Pons (tissue), 1 donor: ENCODE measurements at places on chromosomes 1 and 21.

GRCh38 chr1:59609245-59609644 lies 205.5 kb upstream of the HOOK1 start:
- no peak for DNase-seq

GRCh38 chr1:193189442-193190095 lies 3.2 kb upstream of the B3GALT2 start:
- peak; percentile 24 for DNase-seq

GRCh38 chr21:21159253-21159899 lies 161.2 kb downstream of the NCAM2 start:
- no peak for DNase-seq

DNA sequence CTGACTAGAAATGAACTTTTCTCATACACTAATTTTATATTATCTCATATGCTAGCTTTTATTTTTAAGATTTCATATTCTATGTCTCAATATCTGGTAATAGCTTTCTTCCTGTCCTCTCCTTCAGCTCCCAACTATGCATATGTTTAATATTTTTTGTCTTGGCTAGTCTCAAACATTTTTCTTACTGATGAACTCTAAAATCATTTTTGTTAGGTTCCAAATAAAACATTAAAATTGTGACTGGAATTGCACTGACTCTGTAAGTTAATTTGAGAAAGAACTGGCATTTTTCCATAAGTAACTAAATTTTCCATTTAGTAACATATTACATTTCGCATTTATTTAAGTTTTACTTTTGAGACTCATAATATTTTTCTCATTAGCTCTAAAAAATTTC lies 368.5 kb upstream of the DPYD start:
- DNase-seq: no peak

DNA sequence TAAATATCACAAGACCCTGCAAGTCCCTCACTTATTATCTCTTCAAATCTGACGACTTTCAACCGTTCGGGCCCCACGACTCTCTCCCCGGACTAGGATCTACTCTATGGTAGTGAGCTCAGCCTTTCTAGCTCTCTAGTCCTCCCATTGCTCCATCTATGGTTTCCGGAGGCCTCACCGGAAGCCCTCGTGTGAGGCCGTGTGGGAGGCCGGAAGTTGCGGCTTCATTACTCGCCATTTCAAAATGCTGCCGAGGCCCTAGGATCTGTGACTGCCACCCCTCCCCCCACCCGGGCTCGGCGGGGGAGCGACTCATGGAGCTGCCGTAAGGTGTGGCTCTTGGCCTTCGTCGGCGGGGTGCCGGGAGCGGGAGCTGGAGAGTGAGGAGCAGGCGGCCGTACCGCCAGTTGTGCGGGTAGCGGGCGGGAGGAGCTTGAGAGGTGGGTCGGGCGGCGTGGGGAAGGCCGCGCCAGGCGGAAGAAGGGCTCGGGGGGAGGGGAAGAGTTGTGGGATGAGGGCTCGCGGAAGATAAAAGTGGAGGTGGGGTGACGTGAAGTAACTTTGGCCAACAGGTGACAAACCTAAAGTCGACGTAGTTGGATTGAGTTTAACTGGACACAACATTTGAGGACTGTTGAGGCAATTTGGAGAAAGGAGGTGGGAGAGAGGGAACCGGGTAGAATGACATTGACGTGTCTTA lies at the start of gene MDM4:
MDM4 (plus strand) TSS at position 227 of the 700 bp plus-strand sequence. CDS start 9,113 bp downstream, outside the sequence.
- peak; percentile 95 for DNase-seq

- no peak for DNase-seq
Observed at GRCh38 chr1:209062081-209062620, 521.4 kb upstream of the CAMK1G start.

GRCh38 chr1:173744651-173745050 lies 29.9 kb downstream of the KLHL20 start:
- no peak for DNase-seq

GRCh38 chr1:59814901-59815825 lies at the start of gene HOOK1:
HOOK1 (plus strand) TSS chr1:59814949; CDS start chr1:59815118, 169 bp downstream.
- DNase-seq: no peak

DNA sequence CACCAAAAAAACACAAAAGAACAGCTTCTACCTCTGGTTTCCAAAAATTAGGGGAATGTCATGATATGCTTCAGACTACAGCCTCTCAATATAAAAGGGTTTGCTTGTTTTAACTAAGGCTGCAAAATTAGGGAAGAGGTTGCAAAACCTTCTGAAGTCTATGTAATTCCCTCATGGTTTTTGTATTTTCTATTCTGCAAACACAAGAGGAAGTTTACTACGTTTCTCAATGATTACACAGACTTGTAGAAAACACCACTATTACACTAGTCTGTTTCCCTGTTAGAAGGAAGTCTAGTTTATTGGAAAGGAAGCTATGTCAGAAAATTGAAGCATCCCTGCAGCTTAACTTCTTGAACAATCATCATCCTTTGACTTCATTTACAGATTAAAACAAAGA lies 229.7 kb upstream of the FMN2 start:
- DNase-seq: no peak

- peak; percentile 85 for DNase-seq
Observed at GRCh38 chr1:146012703-146013558, 8.6 kb downstream of the HJV start.

DNA sequence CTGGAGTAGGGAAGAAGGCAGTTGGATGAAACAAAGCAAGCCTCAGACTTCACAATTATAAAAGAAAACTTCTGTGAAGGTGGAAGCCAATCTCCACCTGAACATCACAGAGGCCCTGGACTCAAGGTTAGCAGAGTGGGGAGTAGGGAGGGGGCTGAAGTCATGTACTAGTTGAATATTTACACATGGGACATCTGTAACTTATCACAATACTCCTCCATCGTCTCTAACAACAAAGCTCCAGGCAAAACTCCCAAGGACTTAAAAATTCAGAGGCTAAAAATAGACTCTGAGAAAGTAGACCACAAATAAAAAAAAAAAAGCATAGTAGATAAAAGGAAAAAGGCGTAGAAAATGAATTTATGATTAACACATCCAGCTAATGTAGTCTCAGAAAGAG lies 326.3 kb upstream of the PKN2 start:
- DNase-seq: no peak

DNA sequence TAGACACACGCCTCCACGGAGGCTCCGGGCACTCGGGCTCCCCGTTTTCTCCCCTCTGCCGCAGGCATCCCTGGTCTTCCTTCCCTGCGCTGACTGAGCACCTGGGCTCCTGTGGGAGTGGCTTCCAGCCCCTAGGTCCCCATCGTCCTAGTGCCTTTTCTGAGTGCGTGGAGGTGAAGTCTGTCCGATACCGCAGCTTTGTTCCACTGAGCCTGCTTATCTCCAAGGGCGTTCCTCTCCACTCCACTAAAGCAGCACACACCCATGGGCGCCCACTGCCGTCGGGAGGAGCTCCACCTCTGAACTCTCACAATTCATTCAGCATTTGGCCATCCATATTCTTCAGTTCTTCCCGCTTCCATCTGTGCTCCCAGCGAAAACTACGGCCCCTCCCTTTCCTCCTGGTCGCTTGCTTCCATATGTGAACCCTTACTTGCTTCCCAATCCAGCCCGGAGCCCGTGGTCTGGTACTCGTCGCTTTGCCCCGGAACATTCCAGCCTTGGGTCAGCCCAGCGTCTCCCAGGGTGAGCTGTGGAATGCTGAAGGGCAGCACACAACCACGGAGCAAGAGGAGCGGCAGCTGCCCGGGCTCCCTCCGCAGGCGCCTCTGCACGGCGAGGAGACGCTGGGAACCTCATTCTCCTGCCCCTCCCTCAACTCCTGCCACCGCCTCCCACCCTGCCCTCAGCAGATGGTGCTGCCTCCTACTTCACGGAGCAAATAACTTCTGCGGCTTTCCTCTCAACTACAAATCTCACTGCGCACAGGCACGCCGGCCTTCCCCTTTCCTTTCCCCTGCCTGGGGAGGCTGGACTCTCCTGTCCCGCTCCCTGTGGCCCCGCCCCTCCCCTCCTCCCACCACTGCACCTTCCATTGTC lies 27.5 kb downstream of the ATP8B2 start:
- DNase-seq: no peak

DNA sequence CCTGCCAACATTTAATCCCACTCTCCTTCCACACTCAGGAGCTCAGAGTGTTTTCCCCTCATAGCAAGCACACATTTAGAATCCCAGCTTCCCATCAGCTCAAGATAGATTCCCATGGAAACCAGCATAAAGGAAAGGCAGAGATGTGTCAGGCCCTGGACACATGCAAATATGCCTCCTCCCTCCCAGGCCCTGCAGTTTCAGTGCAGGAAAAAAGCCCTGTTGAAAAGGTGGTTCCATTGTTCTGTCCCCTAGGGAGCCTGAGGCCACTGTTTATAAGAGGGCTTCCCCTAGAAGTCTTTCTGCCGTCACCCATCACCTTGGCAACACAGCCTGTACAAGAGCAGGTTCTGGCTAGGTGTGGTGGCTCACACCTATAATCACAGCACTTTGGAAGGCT lies 3.6 kb downstream of the CACNA1S start:
- DNase-seq: no peak

DNA sequence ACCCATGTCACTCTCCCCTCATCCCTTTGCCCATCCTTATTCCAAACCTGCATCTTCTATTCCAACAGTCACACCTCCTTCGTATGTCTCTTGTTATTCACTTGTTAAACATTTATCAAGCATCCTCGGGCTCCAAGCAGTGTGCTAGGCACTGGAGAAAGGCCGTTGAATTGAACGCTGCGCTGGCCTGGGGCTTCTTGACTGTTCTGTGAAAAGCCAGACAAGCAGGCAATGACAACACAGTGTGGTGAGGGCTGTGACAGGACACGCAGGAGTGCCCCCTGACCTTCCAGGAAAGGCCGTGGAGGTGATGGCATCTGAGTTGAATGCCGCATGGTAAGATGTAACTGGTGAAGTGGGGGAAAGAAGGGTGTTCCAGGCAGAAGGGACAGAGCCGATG lies 19.2 kb downstream of the ETV3 start:
- DNase-seq: no peak

DNA sequence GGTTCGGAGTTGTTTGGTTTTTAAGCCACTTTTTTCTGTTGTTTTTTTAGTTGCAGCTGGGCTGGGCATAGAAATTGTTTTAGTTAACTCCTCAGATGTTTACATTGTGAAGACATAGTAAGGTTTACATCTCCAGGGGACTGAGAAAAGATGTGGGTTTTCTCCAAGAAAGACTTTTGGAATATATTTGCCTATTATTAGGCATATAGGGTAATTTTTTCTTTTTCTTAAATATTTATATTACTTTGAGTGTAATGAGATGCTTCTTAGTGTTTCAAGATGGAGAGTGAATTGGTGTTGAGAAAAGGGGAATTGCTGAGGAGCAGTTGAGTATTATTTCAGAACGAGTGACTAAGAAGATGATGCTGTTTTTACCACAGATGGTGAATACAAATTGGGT lies 26.6 kb upstream of the PIGK start:
- no peak for DNase-seq

DNA sequence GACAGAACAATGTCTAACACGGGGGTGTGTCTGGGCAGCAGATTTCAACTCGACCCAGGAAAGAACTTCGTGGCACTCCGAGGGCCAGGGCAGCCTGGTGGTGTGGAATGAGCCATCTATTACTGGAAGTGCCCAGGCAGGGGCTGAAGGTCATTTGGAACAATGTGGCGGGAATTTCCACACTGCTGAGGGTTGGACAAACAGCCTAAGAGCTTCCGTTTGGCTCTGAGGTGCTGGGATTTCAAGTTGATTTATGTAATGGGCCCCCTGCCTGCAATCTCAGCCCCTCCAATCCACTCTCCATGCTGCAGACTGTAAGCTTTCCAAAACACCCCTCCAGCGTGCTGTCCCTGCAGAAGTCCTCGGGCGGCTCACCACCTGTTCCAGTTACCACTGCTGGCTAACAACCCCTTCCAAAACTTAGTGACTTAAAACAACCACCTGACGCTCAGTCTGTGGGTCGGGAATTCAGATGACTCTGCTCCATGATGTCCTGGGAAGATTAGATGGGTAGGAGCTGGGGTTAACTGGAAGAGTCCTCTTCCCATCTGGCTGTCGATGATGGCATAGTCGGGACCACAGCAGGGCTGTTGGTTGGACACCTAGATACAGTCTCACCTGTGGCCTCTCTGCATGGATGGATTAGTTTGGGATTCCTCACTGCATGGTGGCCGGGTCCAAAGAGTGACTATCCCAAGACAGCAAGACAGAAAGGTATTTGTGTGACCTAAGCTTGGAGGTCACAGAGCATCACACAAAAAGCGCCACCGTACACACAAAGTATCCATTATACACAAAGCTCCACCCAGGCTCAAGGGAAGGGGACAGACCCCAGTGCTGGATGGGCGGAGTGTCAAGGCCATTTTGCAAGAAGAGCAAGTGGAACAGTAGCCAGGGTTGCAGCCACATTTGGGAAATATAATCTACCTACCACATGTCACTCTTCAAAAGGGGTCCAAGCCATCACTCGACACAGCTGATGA lies 89.7 kb upstream of the IFFO2 start:
- no peak for DNase-seq

GRCh38 chr1:23122023-23122748 lies 46.5 kb downstream of the LUZP1 start:
- peak; percentile 44 for DNase-seq

GRCh38 chr21:29470397-29470796 lies 171.7 kb downstream of the BACH1 start:
- no peak for DNase-seq

GRCh38 chr1:89280766-89281165 lies 8.1 kb upstream of the GBP5 start:
- DNase-seq: no peak

DNA sequence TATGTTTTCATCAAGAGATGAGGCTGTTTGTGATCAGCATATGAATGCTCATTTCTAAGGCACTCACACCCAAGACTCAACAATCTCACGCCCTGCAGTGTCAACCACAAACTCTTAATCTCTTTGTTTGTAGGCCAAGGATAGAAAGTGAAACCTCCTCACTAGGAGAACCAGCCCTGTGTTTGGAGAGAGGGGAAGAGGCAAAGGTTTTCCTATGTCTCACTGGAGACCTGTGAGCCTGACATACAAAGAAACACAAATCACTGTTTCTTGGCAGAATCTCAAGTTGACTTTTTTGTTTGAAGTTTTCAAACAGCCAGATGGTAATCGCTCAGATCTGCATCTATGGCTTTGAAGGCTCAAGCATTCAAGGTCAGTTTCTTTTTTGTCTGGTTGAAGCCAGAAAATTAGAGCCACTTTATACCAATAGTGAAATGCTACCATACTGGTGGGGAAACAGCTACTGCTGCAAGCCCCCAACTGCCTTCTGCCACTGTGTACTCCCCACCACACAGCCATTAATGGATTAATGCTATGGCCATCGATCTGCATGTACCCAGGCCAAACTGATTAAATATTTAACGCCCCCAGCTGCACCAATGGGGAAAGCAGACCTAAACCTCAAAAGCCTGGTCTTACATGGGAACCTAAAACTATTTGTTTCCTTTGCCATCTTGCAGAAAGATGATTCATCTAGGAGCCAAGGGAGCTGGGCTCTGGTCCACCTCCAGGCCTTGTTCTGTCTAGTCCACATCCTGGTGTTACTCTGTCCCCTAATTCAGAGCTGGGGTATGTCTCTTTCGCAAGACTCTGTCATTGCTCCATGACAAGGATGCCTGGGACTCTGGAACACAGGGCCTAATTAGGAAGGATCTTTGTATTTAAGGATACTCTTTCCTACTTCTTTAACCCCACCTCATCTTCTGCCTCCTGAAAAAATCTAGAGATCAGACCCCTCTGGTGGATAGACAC lies 16.3 kb downstream of the PDZK1 start:
- peak; percentile 35 for DNase-seq

GRCh38 chr21:14259747-14260146 lies 43.8 kb downstream of the RBM11 start:
- DNase-seq: peak; percentile 84
